ENCODE measurements at places on chromosomes 1 and 21.

DNA sequence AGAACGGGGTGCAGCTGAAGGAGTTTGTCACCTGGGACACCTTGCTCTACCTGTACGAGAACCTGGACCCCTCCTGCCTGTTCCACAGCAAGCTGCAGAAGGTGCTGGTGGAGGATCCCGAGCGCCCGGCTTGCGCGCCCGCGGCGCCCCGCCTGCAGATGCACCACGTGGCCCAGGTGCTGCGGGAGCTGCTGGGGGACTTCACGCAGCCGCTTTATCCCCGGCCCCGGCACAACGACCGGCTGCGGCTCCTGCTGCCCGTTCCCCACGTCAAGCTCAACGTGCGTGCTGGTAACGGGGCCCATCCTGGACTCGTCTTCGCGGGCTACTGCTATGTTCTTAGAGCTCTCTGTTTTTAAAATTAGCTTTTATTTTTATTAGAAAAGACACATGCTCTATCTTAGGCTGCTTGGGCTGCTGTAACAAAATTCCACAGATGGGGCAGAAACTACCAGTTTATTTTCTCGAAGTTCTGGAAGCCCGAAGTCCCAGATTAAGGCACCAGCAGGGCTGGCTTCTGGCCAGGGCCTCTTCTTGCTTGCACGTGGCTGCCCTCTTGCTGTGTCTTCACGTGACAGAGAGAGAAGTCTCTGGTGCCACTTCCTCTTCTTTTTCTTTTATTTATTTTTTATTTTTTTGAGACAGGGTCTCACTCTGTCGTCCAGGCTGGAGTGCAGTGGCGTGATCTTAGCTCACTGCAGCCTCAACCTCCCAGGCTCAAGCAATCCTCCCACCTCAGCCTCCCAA lies 38.1 kb downstream of the TRPM2 start:
- no peak overlapping the region for H3K4me3 ChIP-seq
- H3K27me3 ChIP-seq = peaks cover 5% of the 10 kb centered on the region
- H3K4me1 ChIP-seq = peaks cover 7% of the 10 kb centered on the region
- no peak for DNase-seq

DNA sequence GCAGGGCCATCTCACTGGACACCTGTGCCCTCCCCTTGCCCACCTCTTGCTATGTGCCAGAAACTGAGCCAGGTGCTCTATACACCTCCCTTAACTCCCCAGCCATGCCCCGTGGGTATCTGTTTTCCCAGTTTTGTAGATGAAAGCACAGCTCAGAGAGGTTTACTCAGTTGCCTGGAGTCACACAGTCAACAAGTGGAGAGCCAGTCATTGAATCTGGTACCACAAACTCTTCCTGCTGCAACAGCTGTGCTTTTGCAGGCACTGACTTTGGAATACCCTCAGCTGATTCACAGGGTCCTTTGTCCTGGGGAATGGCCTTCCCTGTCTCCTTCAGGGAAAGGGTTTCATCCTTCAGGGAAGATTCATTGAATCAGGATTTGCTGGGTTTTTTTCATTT lies 22.1 kb downstream of the PAX7 start:
- H3K36me3 ChIP-seq = no peaks in the 10 kb centered on the region
- DNase-seq = no peak
- no peak overlapping the region for H3K4me3 ChIP-seq
- peaks cover 63% of the 10 kb centered on the region for H3K27me3 ChIP-seq
- H3K4me1 ChIP-seq = peaks cover 17% of the 10 kb centered on the region

DNA sequence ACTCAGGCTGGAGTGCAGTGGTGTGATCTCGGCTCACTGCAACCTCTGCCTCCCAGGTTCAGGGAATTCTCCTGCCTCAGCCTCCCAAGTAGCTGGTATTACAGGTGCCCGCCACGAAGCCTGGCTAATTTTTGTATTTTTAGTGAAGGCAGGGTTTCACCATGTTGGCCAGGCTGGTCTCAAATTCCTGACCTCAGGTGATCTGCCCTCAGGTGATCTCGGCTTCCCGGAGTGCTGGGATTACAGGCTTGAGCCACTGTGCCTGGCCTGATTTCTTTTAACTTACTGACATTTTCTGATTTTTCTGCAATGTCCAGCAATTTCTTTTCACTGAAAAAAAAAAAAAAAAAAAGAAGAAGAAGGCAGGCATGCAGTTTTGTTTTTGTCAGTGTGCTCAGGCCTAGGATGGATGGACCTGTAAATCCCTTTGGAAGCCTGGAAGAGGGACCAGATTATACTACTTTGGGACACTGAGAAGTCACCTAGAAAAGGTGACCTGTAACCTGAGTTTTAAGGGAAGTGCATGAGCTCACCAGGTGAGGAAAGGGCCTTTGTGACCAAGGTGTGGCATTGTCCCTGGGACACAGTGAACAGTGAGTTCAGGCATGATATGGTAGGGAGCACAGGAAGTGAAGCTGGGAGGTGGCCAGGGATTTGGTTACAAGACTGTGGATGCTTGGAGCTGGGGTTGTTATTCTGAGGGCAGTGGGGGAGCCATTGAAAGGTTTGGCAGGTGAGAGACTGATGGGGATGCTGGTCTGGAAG lies 2.7 kb upstream of the TMEM61 start:
- DNase-seq = no peak
- no peaks in the 10 kb centered on the region for H3K4me1 ChIP-seq
- H3K27me3 ChIP-seq = peaks cover 50% of the 10 kb centered on the region
- H3K27ac ChIP-seq = peak overlapping the region; percentile 9

- no peak overlapping the region for H3K4me3 ChIP-seq
These were observed 79.2 kb downstream of the MORN1 start for GRCh38 chr1:2312160-2312514.

DNA sequence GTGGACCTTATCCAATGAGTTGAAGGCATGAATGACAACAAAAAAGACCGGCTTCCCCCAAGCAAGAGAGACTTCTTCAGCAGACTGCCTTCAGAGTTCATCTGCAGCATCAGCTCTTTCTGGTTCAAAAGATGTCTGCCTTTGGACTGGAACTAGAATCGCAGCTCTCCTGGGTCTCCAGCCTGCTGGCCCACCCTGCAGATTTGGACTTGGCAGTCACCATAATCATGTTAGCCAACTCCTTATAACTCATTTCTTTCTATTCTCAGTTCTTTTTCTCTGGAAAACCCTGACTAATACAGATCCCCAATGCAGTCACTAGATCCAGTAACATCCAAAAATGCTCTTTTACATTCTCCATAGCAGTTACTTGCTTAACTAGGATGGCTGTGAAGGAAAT lies 89.2 kb upstream of the MARK1 start:
- peaks cover 2% of the 10 kb centered on the region for H3K27me3 ChIP-seq
- no peaks in the 10 kb centered on the region for H3K36me3 ChIP-seq
- no peak for DNase-seq
- no peaks in the 10 kb centered on the region for H3K4me1 ChIP-seq
- no peak overlapping the region for H3K27ac ChIP-seq

DNA sequence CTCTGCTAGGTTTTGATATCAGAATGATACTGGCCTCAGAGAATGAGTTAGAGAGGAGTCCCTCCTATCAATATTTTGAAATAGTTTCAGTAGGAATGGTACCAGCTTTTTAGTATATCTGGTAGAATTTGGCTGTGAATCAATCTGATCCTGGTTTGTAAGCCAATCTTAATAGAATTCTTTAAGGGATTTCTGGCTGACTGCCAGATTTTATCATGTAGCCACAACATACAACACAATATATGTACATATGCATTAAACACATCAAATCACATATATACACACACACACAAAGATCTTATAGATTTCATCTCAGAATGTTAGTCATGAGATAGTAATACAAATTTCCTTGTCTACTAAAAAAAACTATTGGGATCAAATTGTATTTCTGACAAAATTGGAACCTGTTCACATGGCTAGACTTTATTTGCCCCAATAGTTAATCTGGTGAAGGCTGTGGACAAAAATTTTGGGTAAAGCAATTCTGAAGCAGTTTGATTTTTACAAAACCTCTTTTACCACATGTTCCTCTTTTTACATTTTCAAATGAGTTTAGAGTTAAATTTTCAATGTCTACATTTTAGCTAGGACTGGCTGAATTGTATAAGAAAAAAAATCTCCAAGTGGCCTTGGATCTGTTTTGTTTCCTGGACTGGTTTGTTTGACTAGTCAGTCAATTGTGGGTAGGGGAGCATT lies 151.7 kb downstream of the FASLG start:
- no peak overlapping the region for H3K27ac ChIP-seq
- no peak for DNase-seq
- peaks cover 9% of the 10 kb centered on the region for H3K27me3 ChIP-seq
- H3K4me1 ChIP-seq = peaks cover under 1% of the 10 kb centered on the region
- H3K36me3 ChIP-seq = peaks cover 7% of the 10 kb centered on the region

DNA sequence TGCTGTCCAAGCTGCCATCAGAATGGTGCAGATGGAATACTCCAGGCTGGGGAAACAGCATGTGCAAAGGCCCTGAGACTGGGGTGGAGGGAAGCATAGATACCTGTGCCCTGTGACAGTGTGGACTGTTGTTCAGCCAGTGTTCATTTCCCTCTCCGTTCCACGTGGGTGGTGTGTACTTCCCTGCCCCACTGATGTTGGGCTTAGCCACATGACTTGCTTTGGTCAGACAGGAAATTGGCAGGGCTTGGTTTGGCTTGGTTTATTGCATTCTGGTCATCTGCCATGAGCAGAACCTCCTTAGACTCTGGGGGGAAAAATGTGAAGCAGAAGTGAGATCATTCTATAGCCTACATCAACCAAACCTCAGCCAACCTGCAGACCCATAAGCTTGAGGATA lies 102.4 kb upstream of the IGSF21 start:
- peaks cover 2% of the 10 kb centered on the region for H3K27me3 ChIP-seq
- no peak for DNase-seq
- H3K27ac ChIP-seq = no peak overlapping the region
- H3K4me3 ChIP-seq = no peak overlapping the region

GRCh38 chr1:47828978-47829377 lies 168.2 kb downstream of the TRABD2B start:
- DNase-seq = no peak
- H3K4me1 ChIP-seq = no peaks in the 10 kb centered on the region
- no peak overlapping the region for H3K27ac ChIP-seq
- no peaks in the 10 kb centered on the region for H3K27me3 ChIP-seq

DNA sequence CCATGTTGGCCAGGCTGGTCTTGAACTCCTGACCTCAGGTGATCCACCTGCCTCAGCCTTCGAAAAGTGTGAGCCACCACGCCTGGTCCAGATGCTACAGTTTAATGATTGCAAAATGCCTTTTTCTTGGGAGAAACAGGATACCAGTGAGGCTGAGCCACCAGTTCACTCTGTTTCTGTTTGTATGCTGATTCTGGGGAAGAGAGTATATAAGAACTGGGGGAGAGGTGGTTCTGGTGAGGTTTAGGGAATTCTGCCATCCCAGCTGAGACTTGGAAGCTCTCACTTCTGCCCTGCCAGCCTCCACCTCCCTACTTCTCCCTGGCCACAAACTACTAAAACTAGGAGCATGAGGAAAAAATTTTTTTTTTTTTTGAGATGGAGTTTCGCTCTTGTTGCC lies 8.1 kb upstream of the PMF1 start:
- no peak overlapping the region for H3K27ac ChIP-seq
- H3K36me3 ChIP-seq = peaks cover 39% of the 10 kb centered on the region
- H3K4me1 ChIP-seq = peaks cover 30% of the 10 kb centered on the region
- H3K27me3 ChIP-seq = no peaks in the 10 kb centered on the region

- no peak overlapping the region for H3K27ac ChIP-seq
- H3K4me3 ChIP-seq = no peak overlapping the region
- peaks cover 21% of the 10 kb centered on the region for H3K4me1 ChIP-seq
- peaks cover 16% of the 10 kb centered on the region for H3K36me3 ChIP-seq
These were observed 139.4 kb downstream of the HIVEP3 start for GRCh38 chr1:41779360-41779759.

- peaks cover 2% of the 10 kb centered on the region for H3K36me3 ChIP-seq
- no peak overlapping the region for H3K27ac ChIP-seq
- no peak overlapping the region for H3K4me3 ChIP-seq
These were observed 389.7 kb upstream of the RUNX1 start for GRCh38 chr21:35438643-35439404.

- H3K36me3 ChIP-seq = no peaks in the 10 kb centered on the region
- H3K27ac ChIP-seq = no peak overlapping the region
- H3K27me3 ChIP-seq = peaks cover 9% of the 10 kb centered on the region
- H3K4me1 ChIP-seq = no peaks in the 10 kb centered on the region
- H3K4me3 ChIP-seq = no peak overlapping the region
- DNase-seq = no peak
These were observed 15.1 kb downstream of the RAVER2 start for GRCh38 chr1:64759968-64760367.

- H3K4me1 ChIP-seq = peaks cover 1% of the 10 kb centered on the region
- peaks cover 7% of the 10 kb centered on the region for H3K27me3 ChIP-seq
- no peak overlapping the region for H3K27ac ChIP-seq
- no peaks in the 10 kb centered on the region for H3K36me3 ChIP-seq
These were observed 19.1 kb upstream of the NCF2 start for GRCh38 chr1:183609313-183609712.

DNA sequence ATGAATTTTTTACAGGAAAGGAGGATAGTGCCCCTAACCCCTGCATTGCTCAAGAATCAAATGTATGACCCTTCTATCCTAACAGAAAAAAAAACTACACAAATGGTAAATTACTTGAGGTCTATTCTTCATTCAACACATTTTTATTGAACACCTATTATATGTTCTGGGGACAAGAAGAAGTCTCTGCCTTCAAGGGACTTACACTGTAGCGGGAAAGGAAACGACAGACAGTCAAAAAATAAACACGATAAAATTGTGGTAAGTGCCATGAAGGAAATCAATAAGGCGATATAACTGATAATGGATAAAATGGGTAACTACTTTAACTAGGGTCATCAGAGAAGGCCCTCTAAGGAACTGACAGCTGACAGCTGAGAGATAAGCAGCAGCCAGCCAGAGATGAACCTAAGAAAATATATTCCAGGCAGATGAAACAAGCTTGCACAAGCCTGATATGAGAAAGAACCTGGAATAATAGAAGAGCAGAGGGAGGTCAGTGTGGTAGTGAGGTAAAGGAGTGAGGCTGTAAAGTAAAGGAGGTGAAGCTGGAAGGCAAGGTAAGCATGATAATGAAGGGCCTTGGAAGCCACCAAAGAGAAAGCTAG lies 66.4 kb downstream of the PHTF1 start:
- H3K36me3 ChIP-seq = peaks cover 26% of the 10 kb centered on the region
- H3K27ac ChIP-seq = no peak overlapping the region
- H3K27me3 ChIP-seq = no peaks in the 10 kb centered on the region
- no peak for DNase-seq

DNA sequence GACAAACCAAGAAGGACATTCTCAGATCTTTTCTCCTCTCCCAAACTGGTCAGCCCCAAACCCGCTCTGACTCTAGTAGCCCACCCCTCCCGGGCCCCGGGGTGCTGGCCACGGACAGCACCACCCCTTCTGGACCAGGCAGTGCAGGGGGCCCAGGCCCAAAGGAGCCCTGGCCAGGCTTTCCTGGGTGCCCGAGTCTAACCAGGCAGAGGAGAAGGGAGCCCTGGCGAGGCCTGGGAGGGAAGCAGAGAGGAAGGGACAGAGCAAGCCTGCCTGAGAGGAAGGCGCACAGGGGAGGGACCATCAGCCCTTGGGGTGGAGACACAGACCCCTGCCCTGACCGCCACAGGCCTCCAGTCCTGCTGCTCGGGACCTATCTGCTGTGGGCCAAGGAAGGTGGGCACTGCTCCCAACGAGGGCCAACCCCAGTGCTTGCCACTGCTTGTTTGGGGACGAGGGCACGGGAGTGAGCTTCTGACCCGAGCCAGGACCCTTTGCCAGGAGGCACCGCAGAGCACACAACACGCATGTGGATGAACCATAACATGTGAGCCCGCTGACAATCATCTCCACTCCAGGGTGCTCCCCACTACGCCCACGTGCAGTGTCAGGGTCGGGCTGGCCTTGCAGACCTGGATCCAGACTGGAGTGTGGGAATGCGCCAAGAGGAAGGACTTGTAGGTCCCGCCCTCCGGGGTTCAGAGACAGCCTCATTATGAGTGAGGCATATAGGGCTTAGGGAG lies 57.6 kb downstream of the KCNAB2 start:
- H3K27me3 ChIP-seq = peaks cover 4% of the 10 kb centered on the region
- H3K27ac ChIP-seq = no peak overlapping the region
- peaks cover 4% of the 10 kb centered on the region for H3K36me3 ChIP-seq
- no peak overlapping the region for H3K4me3 ChIP-seq
- no peaks in the 10 kb centered on the region for H3K4me1 ChIP-seq
